ENCODE measurements at places on chromosomes 7 and 10.

DNA sequence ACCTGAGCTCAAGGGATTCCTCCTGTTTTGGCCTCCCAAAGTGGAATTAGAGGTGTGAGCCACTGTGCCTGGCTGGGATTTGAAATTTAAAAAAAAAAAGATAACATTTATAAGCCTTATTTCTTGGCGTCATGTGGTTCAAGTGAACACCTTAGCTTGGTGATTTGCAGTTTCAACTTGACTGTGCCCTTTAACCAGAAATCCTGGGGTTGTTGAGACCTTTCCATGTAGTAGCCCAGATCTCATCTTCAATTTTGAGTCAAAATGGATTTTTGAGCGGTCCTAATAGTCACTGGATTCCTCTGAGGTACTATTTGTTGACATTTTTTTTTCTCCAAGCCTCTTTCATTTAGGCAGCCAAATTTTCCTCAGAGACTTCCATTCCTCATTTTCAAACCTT is 29.5 kb upstream of the FBXW4 start:
- no peak for DNase-seq

DNA sequence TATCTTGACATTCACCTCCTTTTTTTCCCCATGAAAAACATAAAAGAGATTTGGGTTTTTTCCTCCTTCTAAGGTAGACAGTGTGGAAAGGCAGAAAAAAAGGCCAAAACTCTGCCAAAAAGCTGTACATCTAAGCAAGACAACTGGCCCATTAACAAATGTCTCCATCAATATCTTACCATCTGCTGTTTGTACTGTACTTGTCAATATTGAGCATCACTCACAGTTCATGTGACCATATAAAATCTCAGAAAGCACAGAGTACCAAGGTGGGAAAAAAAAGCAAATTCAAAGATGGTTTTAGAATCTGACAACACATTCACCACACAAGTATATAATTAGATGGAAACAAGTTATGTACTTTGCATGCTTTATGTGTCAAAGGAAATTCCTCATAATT is 52.6 kb downstream of the CACNA2D1 start:
- no peak for DNase-seq

GRCh38 chr7:145478541-145478940 is 638.1 kb upstream of the CNTNAP2 start:
- no peak for DNase-seq

DNA sequence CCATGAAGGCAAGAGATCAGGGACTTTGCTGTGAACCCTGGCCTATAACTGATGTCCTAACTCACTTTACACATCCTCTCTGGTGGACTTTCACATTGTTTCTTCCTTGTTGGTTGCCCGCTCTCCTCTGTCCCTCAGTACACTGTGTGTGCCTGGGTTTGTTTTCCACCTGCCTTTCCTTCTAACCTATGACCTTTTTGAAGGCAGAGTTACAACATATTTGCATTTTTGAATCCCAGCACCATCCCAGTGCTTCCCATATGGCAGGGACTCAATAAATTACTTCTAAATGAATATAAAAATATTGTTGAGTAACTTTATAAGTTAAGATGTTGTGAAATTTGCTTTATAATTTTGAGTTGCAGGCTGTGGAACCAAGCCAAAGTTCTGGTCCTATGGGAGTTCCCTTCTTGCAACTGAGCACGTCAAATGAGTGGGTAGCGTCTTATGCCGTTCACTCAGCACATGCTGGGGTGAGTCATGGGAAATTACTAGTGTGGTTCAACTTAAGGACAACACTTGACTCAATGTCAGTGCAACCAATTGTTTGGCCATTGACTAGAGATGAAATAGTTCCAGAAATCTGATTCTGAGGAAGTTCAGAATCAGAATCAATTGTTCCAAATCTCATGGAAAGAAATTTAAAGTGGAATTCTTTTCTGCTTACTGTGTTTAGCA is 250.9 kb downstream of the TWIST1 start:
- peak; percentile 100 for DNase-seq

DNA sequence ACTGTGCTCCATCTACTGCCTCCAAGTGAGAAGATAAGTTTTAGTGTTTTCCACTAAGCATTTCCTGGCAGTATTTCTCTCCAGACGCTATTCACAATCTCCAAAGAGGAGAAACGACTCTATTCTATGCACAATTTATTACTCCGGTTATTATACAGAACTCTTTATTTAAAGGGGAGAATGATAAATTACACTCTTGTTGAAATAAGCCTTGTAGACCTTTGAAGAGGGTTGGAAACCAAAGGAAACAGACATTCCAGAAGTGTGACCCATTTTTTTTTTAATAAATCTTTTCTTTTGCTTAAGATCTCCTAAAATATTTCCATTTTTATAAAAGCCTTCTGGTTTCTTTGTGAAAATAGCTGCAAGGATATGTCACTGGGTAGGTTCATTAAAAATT is 76.1 kb upstream of the HDAC9 start:
- no peak for DNase-seq

GRCh38 chr10:103637927-103638557 is 144.5 kb downstream of the NEURL1 start:
- no peak for DNase-seq

- DNase-seq, result peak; percentile 17
These were observed 282.0 kb downstream of the ADK start for GRCh38 chr10:74432841-74433594.

- DNase-seq, result peak; percentile 28
These were observed 128.6 kb downstream of the CCNY start for GRCh38 chr10:35464825-35465456.

GRCh38 chr7:72538856-72539255 is 126.7 kb upstream of the CALN1 start:
- DNase-seq, result no peak

DNA sequence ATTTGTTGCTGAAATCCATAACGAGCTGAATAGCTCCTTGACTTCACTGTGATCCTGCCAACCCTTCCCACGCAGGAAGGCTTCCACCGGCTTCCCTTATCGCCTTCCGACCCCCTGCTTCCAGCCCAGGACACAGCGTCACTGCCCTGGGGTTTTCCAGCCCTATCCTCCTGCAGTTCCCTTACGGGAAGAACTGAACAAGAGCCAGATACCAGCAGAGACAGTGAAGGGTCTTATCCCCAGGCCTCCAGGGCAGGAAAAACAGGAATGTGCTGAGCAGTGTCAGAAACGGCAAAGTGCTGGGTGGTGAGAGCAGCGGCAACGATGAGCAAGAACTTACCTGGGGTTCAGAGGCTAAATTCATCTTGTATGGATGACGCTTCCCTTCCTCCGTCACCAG is 22.4 kb downstream of the PDLIM1 start:
- DNase-seq, result peak; percentile 80

GRCh38 chr7:20798694-20799121 is 12.0 kb upstream of the SP8 start:
- no peak for DNase-seq

GRCh38 chr7:116610210-116610609 is 61.8 kb upstream of the MET start:
- DNase-seq, result no peak

DNA sequence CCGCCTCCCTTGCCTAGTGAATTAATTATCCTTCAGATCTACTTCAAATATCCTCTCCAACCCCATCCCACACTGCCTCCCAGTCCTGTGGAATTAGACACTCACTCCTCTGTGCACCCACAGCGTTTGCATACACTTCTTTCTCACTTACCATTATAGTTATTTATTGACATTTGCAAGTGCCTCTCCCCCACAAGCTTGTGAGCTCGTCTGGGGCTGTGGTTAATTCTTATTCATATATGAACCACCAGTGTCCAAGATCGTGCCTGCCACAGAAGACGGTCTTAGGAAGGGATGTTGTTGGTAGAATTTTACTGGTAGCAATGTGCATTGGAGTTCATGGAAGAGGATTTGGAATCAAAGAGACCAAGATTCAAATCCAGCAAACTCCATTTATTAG is 68.1 kb upstream of the AOAH start:
- DNase-seq, result no peak

DNA sequence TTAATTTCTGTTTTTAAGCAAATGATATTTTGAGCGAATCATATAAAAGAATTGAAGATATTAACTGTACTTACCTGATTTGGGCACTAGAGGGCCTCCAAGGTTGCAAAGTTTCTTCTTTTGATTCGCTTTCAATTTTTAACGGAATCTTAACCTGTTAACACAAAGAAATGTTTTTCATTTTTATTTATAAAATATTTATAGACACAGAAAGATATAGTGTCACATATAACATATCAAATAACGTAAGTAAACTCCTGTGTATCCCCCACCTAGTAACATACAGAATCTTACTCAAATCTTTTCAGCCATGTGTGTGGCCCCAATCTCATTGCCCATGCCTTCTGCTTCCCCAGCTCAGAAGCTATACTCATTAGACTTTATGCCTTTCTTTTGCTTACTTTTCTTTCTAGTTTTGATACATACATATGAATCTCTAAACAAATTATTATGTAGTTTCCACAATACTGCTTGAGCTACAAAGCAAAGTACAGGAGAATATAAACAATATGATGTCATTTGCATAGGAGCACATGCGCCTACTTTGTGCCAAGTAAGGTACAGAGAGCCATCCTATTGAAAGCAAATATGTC is 49.5 kb upstream of the ZPBP start:
- peak; percentile 37 for DNase-seq

- no peak for DNase-seq
These were observed 92.7 kb downstream of the SEMA3D start for GRCh38 chr7:85094046-85094725.

GRCh38 chr10:101710059-101710695 is 15.2 kb upstream of the FBXW4 start:
- DNase-seq, result no peak

DNA sequence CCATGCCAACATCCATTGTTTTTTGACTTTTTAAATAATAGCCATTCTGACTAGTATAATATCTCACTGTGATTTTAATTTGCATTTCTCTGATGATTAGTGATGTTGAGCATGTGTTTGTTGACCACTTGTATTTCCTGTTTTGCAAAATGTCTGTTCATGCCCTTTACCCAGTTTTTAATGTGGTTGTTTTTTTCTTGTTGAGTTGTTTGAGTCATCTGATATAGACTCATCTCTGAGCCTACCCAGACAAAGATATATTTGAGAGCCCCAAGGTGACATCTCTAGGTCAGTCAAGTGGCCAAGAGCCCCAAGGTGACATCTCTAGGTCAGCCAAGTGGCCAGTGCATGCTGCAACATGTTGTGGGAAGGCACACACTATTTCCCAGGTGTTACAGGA is 224.7 kb downstream of the HECW1 start:
- DNase-seq, result peak; percentile 59

- DNase-seq, result no peak
These were observed 14.8 kb downstream of the TSPAN12 start for GRCh38 chr7:120843109-120843508.

GRCh38 chr10:125774581-125775191 is 935 bp downstream of the MMP21 start:
- DNase-seq, result no peak

- DNase-seq, result peak; percentile 64
These were observed 1.6 kb downstream of the ZRANB1 start for GRCh38 chr10:124943301-124944092.

DNA sequence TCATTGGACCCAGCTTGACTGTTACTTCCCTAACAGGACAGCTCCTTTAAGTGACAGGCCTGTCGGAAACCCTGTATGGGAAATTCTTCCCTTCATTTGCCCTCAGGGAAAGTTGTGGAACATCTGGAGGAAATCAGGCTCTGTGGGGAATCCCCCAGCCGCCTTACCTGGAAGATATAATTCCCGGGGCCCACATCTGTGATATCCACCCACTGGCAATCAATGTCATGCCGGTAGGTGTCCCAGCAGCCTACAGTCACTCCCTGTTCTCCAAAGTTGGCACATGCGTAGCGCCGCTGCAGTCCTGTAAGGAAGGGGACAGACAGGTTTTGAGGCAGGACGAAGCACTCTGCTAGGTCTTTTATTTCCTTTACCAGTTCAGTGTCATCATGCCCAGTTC is 16.6 kb downstream of the LOXL4 start:
- DNase-seq, result peak; percentile 50

DNA sequence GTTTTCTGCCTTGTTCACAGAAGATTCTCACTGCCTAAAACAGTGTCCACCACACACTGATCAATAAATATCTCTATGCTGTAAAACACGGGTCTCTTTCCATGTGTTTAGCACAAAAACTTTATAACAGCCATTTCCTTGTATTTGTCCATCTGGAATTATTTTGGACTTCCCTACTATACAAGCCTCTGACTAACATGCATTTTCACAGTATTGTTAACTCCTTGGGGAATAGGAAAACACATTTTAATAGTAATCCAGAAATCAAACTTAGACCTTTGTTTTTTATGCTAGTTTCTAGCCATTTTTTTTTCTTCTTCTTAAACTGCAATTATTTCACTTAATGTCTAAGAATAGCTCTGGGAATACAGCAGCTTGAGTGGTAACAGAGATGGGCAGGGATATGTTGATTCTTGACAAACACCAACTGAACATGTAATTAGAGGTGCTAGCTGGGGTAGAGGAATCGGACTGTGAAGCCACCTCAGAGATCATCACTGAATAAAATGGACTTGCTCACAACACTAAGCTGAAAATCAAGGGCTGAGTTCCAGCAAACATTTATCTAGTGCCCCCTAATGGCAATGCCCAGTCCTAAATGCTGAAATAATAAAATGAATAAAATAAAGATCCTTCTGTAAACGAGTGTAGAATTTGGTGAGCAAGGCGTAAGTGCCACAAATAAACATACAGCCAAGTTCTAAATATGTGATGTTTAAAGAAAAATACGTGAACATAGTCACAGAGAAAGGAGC is 593.1 kb downstream of the SORCS1 start:
- peak; percentile 75 for DNase-seq

GRCh38 chr10:120732067-120732466 is 119.1 kb upstream of the WDR11 start:
- DNase-seq, result peak; percentile 90

DNA sequence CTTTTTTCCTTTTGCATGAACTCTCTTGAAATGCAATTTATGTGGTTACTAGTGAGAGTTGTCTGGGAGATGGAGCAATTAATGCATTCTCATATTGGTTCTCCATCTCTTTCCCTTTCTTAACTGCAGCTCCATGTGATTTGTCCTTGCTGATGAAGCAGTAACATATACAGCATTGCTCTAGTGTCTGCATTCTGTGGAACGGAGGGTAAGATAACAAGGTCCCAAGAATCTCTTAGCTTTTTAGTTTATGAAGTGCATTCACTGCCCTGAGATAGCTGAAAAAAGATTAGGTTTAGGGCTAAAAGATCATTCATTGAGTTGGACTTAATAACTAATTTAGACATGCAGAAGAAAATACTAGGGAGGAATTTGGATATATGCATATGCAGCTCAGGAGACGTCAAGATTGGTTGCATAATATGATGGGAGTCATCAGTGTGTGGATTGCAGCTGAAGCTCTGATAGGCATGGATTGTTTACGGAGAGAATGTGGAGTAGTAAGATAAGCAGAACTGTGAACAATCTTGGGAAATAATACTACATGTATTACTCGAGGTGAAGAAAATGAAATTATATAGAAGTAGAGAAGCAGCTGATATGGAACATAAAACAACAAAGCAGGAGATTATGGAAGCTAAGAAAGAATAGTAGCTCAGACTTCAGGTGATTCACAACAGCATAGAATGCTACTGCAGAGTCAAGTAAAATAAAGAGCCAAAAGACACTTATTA is 404.7 kb downstream of the ARL4A start:
- no peak for DNase-seq

GRCh38 chr7:74044366-74045350 is 16.7 kb downstream of the ELN start:
- DNase-seq, result no peak
